ENCODE measurements at places on chromosomes 13 and 19.

DNA sequence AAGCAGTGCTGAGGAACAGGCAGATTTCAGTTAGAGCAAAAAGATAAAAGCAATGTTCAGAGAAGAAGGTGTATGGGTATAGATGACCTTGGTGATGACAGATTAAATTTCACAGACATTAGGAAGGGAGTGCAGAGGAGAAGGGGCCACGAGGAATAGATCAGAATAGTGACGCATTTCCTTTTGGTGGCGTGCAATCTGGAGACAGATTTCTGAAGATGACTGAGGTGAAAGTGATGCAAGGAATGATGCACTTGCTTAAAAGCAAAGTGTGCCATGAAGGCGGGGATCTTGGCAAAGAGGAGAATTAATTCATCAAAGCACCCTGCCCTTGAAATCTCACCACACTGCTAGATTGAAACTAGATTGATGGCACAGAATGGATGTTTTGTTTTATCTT lies 202.4 kb downstream of the ITGBL1 start:
- no peak for DNase-seq

DNA sequence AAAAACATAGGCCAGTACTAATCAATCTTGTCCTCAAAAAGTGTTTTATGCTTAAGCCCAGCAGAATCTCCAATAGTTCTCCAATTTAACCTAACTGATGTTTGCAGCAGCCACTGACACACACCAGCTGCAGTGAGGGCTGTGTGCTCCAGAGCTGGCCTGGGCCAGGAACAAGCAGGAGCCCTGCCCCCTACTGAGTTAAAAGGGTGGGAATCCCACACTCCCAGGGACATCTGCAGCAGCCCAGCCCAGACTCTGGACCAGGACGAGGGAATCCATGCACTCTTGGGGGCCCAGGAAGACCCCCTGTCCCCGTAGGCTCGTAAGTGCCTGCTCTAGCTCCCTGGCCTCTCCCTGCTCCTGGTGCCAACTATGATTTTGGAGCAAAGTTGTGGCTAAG lies 91.5 kb upstream of the ATXN8OS start:
- DNase-seq: no peak

DNA sequence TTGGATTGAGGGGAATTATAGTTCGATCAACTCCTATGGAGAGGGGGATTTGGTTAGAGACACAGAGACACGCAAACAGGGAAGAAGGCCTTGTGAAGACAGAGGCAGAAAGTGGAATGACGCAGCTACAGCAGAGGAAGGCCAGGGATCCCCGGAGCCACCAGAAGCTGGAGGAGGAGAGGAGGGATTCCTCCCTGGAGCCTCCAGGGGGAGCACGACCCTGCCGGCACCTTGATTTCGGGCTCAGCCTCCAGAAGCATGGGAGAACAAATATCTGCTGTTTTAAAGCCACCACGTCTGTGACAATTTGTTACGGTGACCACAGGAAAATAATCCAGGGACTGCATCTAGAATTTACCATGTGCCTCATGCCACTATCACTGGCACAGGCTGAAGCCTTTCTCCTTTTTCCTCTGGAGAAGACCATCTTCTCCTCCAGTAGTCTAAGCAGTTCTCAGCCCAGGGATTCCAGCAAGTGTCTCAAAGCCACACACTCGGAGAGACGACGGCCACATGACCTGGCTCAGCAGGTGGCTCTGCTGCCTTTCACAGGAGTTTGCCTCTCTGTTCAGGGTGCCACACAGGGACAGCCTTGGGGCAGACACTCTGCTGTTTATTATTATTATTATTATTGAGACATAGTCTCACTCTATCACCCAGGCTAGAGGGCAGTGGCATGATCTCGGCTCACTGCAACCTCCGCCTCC lies 39.9 kb upstream of the CCNE1 start:
- DNase-seq: peak; percentile 61

DNA sequence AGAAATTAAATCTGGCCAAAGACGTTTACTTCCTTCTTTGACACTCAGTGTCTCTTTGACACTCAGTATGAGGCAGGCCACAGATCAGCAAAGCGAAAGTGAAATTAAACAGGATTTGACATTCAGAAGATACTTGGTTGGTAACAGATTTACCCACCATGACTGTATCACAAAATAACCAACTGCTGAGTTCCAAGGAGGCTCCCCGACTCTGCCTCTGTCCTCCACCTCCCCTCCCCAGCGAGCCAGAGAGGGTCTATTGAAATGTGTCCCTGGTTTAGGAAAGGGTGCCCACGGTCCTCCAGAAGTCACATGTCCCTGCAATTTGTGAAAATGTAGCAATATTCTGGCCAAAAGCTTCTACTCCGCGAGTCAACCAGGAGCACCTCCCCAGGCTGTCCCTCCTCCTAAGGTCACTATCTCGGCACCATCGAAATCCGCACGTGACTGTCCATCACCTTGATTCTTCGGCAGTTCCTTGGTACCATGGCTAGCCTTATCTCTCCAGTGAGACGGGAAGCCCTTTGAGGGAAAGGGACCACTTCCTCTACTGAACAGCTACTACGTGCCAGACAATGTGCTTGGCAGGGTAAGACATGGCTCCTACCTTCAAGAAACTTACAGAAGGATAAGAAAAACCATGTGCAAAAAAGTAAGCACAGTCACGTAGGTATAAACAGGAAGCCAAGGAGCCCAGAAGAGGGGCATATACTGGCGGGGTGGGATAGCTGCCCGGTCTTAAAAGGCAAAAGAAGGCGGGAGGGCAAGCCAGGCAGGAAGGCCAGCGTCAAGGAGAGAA lies 1.5 kb downstream of the N4BP2L1 start:
- DNase-seq: peak; percentile 77

DNA sequence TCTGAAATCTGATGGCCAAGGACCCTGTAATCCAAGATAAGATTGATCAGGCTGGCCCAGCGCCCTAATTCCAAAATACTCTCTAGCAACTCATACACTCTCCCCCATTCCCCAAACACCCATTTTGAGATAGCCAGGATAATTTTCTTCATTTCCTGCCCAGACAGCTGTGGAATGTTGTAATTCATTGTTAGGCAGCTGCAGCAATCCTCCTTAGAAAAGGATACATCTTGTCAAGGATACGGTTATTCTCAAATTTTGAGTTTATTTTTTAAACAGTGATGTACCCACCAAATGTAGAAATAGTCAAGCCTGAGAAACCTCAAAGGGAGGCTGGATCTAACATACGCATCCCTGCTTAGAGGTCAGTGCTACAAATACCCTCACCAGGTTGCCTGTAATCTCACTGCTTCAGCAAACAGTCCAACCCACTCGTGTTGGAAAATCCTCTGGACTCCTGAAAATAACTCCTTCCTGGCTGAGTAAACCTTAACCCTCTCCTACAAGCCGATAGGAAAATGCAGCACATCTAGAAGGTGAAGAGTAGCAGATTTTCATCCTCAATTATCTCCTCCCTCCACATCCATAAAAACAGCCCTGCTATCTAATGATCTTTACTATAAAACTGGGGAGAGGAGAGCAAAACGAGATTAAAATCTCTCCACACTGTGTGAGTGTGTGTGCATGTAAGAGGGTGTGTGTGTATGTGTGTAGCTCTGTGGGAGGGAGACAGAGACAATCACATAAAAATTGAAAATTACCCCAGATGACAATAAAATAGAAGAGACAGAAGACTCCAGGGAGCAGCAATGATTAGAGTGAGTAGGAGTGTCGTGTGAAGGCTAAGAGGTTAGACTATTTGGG lies 683.1 kb downstream of the DIAPH3 start:
- DNase-seq: no peak

- no peak for DNase-seq
These were observed 6.3 kb upstream of the REXO1 start for GRCh38 chr19:1854542-1855039.

GRCh38 chr13:46355901-46356590 lies 31.0 kb downstream of the RUBCNL start:
- DNase-seq: no peak

GRCh38 chr13:113394339-113394640 lies 30.4 kb upstream of the GRTP1 start:
- peak; percentile 13 for DNase-seq

DNA sequence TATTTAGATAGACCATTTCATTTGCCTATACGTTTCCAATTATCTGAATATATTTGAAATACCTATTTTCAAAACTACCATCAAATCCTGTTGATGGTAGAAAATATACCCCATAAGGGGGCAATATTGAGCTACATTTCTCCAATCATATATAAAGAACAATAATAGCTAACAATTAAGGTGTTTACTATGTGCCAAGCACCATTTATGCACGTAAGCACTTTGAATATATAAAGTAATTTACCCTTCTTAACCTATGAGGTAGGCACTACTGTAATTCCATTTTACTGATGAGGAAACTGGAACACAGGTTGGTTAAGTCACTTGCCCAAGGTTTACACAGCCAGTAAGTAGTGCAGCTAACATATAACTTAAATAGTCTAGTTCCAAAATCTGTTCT lies 79.2 kb downstream of the UBL3 start:
- DNase-seq: peak; percentile 13

GRCh38 chr19:4971424-4971793 lies 2.5 kb downstream of the KDM4B start:
- peak; percentile 61 for DNase-seq

DNA sequence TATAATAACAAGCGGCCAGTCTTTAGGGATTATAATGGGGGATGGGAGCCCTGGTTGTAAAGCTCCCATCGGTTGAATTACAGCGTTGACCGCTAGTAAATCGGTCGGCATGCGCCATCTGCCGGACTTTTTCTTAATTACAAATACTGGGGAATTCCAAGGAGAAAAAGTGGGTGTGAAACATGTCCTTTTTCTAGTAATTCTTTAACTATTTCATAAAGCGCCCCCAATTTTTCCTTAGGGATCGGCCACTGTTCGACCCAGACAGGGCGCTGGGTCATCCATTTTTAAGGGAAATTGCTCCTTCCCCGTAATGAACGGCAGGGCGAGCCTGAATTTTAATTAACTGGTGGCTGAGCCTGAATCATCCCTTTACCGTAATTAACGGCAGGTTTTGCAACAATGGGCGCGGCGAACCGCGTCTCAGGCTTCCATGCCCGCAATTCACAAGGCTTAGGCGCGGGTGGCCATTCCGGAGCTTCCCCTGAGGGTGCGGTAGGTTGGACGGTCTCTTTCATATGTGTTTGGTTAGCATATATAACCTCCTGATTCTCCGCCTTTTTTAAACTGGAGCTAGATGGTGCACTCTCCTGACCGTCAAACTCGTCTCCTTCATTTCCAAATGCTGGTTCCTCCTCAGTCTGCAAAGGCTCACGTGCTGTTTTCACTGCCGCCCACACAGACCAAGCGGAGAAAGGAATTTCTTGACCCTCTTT lies 30.2 kb upstream of the EVI5L start:
- DNase-seq: peak; percentile 55

- no peak for DNase-seq
These were observed 192.5 kb downstream of the POSTN start for GRCh38 chr13:37406031-37406430.

- DNase-seq: no peak
These were observed 2.5 kb downstream of the AKT1S1 start for GRCh38 chr19:49874503-49875157.

GRCh38 chr13:45870232-45870631 lies 18.7 kb upstream of the SIAH3 start:
- no peak for DNase-seq

- no peak for DNase-seq
These were observed 9.8 kb downstream of the CYP2A7 start for GRCh38 chr19:40872209-40872608.

GRCh38 chr19:3321696-3322095 lies 44.7 kb upstream of the NFIC start:
- DNase-seq: no peak

DNA sequence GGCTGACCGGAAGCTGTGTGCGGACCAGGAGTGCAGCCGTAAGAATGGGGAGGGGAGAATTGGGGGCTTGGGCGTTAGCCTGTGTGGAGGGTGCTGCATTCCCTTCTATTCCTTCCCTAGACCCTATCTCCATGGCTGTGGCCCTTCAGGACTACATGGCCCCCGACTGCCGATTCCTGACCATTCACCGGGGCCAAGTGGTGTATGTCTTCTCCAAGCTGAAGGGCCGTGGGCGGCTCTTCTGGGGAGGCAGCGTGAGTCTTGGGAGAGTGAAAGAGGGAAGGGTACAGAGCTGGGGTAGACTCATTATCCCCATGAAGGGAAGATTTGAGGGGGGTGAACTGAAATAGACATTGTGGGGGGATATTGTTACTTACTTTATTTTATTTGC lies 306 bp downstream of the MIA start:
- no peak for DNase-seq

DNA sequence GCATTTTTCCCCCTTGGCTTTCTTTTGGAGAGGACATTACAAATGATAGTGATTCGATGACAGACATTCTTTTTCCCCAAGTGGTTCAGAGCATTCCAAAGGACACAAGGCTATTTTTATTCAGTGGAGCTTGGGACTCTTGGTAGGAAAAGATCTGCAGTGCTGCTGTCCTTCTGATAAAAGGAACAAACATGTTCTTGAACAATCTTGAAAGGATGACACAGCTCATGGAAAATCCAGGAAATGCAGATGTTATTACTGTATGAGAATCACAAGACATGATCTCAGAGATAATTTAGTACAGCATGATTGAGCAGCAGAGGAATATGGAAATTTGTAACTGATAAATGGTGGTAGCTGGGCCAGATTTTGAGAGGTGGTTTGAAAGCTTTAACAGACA lies 96.2 kb upstream of the RFC3 start:
- no peak for DNase-seq

- peak; percentile 69 for DNase-seq
These were observed 12.0 kb downstream of the KHSRP start for GRCh38 chr19:6412447-6413091.

GRCh38 chr13:37049810-37050209 lies 9.7 kb downstream of the SUPT20H start:
- no peak for DNase-seq

All from GM20000 (cell line).